NCI-H510A treated with DMSO at 0.1 percent for 48 hours (cell line): ENCODE measurements at places on chromosomes 7 and 10.

- DNase-seq: no peak
Measured at GRCh38 chr10:1369665-1370064, 313.5 kb downstream of the WDR37 start.

- DNase-seq: no peak
Measured at GRCh38 chr7:25665374-25665773, 437.1 kb upstream of the NPVF start.

GRCh38 chr7:151282111-151282510, 33.6 kb upstream of the SMARCD3 start:
- DNase-seq: no peak

GRCh38 chr7:44144968-44145478, 3.9 kb upstream of the MYL7 start:
- no peak for DNase-seq

GRCh38 chr10:131426534-131426898, 115.0 kb upstream of the TCERG1L start:
- DNase-seq: no peak

GRCh38 chr10:133520193-133520738, 6.9 kb upstream of the CYP2E1 start:
- peak; percentile 3 for DNase-seq
